ENCODE measurements at places on chromosomes 4 and X.

- no peak for DNase-seq
Measured at GRCh38 chr4:8205749-8206611, 6.9 kb downstream of the SH3TC1 start.

DNA sequence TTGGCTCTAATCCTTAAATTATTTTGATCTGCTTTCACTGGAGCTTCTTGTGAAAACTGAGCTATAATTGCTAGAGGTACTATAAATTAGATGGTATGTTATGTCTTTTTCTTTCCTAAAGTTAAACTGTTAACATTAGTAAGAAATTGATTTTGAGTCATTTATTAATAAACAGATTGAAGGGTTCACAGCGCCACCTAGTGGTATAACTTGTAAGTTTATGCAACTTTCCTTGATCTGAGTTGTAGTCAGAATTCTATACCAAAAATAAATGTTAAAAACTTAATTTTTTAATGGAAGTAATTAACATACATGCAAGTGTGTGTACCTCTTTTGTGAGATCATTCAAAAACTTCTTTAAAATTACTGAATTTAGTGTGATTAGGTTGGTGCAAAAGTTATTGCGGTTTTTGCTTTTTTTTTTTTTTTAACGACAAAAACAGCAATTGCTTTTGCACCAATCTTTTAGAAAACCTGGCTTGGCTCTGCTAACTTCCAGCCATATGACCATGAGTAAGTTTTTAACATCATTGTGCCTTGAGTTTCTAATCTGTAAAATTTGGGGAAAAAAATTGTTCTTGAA lies 151.5 kb downstream of the CENPC start:
- DNase-seq = no peak

DNA sequence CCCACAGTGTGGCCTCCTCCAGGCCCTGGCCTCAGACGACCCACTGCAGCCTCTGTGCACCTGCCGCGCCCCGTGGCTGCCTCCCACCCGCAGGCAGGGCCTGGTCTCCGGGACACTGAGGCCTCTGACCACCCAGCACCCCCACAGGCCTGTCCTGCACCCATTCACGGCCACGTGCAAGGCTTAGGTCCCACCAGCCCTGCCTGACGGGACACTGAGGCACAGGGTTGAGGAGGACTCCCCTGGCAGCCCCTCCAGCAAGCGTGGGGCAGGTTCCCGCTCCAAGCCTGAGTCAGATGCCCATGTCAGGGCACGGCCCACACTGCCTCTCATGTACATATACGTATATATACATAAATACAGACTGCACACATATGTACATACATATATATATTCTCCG lies 23.5 kb downstream of the NELFA start:
- no peak for DNase-seq

DNA sequence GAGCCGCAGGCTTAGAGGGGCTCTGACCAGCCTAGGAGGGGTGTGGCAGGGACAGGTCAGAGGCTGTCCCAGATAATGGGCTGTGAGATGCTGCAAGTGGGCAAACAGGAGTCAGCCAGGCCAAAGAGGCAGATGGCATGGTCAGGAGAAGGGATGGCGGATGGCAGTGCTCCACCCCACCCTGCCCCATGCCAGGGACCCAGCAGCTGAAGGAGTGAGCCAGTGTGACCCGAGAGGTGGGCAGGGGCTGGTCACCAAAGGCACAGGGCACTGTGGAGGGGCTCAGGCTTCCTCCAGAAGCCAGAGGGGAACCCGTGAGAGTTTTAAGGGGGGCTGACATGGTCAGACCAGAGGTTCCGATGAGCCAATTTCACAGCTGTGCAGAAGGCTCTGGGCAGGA lies 96.9 kb downstream of the WFS1 start:
- DNase-seq = no peak

DNA sequence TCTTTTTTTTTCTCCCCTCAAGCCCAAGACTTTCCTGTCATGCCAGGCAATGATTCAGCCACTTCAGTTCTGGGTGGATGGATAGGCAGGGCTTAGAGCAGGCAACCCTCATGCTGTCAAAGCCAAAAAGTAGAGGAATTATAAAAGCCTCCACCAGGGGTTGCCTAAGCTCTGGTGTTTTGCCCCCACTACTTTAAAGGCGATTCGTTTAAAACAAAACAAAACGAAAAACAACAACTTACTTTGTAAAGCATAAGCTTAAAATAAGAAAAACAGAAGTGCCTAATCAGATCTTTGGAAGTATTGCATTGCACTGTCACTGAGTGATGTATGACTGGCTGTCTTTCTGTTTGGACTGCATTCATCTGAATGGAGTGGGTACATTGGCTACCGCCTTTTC lies 5.3 kb upstream of the IDS start:
- no peak for DNase-seq

DNA sequence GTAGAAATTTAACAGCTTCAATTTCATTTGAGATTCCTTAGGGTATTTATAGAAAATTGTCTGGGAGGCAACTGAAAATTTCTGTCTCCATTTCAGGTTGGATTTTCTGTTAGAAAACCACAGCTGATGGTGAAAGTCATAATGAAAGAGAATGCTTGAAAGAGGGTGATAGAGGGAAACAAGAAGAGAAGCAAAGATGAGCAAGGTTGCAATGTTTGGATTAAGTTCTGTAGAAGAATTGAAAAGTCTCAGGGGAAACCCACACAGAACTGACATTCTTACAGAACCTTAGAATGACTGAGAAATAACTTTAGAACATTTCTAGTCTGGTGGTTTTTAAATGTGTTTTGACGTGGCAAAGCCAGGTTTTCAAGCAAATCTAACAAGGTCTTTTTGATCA lies 14.7 kb downstream of the GBA3 start:
- no peak for DNase-seq

DNA sequence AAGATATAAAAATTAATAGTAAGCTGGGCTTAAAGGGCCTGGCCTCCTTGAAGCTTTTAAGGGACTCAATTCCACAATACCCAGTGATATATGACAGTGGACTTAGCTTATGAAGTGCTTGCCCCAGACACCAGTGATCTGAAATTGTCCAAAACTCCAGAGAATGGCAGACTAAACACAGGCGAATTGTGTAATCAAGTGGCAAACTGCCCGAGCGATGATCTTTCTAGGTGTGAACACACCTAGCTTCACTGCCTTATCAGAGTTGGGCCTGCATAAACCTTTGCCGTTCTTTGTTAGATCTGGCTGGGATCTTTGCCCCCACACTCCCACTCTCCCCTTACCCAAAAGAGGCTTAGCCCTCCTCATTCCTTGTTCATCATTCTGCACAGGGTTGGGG lies 62.5 kb upstream of the SH3RF1 start:
- no peak for DNase-seq

DNA sequence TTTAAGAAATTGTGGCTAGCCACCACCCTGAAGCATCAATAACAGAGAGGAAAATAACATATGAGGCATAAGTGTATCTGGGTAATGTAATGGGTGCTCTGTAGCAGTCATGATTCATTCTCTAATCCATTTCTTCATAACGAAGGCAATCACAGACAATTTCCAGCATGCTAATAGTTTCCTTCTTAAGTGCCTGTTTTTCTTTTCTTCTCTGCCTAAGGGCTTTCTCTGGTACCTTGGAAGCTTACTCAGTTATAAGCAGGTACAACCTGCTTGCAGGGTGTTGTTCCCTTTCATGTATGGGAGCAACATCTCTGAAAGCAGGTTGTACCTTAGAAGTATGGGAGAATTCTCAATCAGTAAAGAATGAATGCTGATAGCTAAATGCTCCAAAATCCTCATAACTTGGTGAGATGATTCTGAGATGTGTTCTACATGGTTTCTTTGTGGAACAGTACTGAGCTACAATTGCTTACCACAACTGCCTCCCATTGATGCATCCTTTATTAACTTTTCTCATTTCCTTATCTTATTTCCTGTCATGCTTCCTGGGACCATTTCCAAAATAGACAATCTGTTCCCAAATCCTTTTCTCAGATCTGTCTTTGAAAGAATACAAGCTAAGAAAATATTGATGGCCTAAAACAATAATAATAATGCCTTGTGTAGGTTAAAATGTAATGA lies 247.6 kb downstream of the PAPSS1 start:
- DNase-seq = no peak

DNA sequence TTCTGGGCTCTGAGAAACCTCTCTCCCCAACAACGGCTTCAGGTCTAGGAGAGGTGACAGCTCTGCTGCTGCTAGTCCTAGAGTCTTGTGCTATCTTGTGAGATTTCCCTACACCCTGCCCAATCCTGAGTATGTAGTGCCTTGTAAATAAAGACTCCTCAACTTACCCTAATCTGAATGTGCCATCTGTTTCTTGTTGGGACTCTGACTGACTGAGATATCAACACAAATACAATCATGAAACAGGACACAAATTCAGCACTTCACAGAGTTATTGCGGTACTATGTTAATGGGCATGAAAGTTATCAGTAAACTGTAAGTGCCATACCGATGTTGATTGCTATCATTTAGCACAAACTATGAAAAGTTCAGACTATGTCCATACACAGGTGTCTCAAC lies 529.0 kb upstream of the FTHL17 start:
- DNase-seq = no peak

- DNase-seq = no peak
Measured at GRCh38 chr4:98950925-98951324, 22.0 kb upstream of the EIF4E start.

- no peak for DNase-seq
Measured at GRCh38 chr4:7180938-7181337, 11.4 kb upstream of the SORCS2 start.

- DNase-seq = no peak
Measured at GRCh38 chr4:27007507-27007906, 146.9 kb downstream of the STIM2 start.

DNA sequence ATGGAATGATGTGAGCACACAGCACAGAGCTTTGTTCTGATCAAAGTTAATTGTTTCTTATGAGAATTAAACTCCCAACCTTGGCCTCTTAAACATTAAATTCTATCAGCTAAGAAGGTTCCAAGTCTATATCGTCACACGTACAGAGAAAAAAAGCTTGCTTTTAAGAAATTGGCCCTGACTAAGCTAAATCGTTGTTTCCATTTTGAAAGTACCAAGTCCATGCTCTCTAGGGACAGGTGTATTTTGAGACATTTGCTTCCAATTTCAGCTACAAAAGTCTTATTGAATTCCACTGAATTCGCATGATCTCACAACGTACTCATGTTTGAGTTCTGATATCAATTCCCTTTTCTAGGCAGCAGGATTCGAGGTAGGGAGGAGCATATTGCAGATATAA lies 157.4 kb downstream of the SHROOM3 start:
- no peak for DNase-seq

DNA sequence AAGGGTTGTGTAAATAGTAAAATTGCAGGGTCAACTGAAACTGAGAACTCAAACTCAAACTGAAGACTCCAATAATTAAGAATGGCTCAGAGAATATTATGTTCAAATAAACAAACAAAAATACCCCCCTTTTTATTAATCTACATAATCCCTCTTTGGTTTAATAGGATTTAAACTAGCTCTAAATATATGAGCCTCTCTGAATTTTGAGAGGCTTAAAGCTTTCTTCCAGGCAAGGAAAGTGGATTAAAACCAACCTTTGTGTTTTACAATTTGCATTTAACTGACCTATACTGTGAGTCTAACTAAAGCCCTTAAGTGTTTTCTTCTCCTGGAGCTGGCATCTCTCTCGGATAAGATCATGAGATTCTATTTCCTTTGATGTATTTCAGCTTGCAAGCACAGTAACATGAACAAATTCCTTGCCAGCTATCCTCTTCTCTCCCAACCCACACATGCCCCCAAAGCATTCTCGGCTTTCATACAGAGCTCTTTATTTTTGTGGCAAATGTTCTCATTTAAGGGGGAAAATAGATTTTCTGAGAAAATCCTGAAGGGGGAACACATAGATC lies 1310.8 kb upstream of the AGA start:
- no peak for DNase-seq

- DNase-seq = no peak
Measured at GRCh38 chr4:55547918-55548317, 1.2 kb upstream of the CLOCK start.

GRCh38 chr4:156185514-156186055 lies 231.9 kb upstream of the CTSO start:
- DNase-seq = no peak

GRCh38 chr4:82629238-82630000 lies 67.6 kb upstream of the TMEM150C start:
- no peak for DNase-seq

- DNase-seq = no peak
Measured at GRCh38 chr4:102823897-102824296, 3.5 kb downstream of the UBE2D3 start.

- DNase-seq = no peak
Measured at GRCh38 chrX:57822818-57823217, 87.4 kb downstream of the ZXDA start.

DNA sequence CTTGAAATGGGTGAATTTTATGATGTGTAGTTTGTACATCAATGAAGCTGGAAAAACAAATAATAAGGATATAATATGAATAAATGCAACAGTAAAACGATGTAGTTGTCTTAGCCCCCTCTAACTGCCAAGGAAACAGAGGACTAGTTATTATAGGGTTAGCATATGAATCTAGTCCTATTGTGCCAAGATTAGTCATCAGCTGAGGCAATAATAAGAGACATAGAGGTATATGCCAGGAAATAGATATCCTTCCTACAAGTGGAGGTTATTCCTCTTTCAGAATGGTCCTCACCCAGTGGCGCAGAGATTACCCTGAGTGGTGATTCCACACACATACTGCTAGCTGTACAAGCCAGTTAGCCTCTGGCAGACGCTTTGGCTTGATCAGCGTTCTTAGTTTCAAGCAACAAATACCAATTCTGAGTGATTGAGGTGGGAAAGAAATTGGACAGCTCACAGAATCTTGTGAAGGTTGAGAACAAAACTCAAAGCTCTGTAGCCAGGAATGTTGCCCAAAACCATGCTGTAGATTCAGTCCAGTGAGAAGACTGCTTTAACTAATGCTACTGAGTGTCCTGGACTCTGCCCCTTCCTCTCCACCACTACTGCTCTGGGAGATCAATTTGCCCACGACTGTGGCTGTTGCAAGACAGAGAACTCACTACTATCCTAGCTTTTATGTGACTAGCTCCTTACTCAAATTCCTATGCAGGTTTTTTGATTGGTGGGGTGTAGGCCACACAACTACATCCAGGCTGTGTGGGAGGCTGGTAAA lies 27.0 kb upstream of the ZNF280C start:
- no peak for DNase-seq

GRCh38 chr4:92111493-92111892 lies 192.3 kb upstream of the GRID2 start:
- DNase-seq = no peak

DNA sequence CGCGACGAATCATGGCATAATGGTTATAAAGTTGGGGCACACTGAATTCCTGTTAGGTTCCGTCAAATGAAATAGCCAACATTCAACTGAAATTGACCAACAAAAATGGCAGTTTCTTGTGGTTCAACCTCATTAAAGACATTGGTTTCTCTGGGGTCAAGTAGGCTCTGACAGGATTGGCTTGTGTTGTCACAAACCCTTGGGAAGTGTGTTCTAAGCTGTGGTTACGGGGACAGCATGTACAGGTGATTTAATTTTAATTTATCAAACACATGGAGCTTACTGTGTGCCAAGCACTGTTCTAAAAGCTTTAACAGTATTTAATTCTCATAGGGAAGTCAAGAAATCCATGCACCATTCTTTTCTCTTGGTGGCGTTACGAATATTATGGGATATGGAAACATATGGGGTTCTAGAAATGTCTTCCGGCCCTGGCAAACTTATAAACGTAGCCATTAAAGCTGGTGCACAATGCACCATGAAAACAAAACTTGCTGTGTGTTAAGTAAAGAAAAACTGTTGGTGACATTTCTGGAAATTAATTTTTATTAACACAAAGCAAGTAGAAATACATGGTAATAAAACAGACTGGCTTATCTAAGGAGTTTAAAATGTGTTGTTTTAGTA lies 891 bp downstream of the XK start:
- no peak for DNase-seq

GRCh38 chr4:155026715-155027114 lies 181.7 kb upstream of the NPY2R start:
- no peak for DNase-seq

Measured in activated T-cell treated with anti-CD3 and anti-CD28 coated beads for 4 hours (primary cell).